ENCODE measurements at places on chromosomes 13 and 19.

GRCh38 chr13:76849493-76849892 lies 36.7 kb downstream of the KCTD12 start:
- DNase-seq, result no peak

DNA sequence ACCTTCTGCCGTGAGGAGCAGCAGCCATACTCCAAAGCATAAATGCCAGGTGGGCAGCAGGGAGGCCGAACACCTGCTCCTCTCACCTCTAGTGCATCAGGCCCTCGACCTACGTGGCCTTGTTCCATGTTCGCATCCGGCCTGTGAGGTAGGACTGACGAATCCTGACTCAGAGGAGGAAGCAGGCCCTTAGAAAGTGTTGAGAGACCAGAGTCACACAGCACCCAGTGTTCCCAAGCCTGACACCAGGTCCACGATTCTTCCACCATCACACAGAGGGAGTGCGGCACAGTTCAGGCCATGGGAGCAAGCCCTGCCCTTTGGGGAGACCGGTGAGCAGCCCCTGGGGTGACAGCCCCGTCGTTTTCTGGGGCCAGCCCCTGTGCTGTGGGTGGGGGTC lies 14.7 kb downstream of the ATP12A start:
- DNase-seq, result no peak

DNA sequence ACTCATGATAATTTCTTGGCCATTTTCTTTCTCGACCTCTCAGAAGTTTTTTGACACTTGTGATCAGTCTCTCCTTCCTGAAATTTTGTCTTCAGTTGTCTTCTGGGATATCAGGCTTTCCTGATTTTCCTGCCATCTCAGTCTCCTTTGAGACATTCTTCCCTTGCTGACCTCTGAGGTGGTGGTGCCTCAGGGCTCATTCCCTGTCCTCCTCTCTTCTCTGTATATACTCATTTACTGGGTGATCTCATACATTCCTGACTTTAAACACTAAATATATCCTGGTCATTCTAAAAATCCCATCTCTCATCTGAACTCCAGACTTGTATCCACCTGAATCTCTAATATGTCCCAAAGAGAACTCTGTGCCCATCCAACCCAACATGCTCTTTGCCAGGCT lies 31.3 kb upstream of the STARD13 start:
- DNase-seq, result no peak

GRCh38 chr13:97335488-97336134 lies 98.4 kb upstream of the RAP2A start:
- DNase-seq, result no peak

DNA sequence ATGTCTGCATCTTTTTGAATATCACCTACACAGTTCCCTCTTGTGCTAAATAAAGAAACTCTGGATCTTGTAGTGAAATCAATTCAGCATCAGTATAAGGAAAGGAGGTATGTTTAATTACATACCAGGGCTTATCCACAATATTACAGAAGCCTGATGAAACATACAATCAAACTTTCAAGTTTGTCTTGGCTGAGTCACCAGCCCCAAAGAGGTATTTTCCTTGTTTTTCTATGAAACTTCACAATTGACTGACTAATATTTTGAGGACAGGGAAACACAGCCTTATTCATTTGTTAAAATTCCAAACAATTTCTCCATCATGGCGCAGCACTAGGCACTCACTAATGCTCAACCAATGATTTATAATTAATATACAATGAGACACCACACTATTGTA lies 952.4 kb downstream of the PCDH17 start:
- peak; percentile 23 for DNase-seq

Data from fibroblast of skin of right quadriceps (primary cell).